ENCODE measurements at places on chromosomes 5 and 9. TPM values are rescaled to one million over a fixed set of nuclear protein-coding genes. Genes with fewer than 3 reads are reported as not detected.

Gene PLCXD3
- 1.3 TPM for total RNA-seq

Gene WDR31
- total RNA-seq, result 5.4 TPM

Gene OR1J2
- total RNA-seq, result not detected

GRCh38 chr9:126036881-126037291, 289.7 kb downstream of the PBX3 start:
- ATAC-seq, result peak; percentile 85

GRCh38 chr5:19855031-19855430, 133.0 kb downstream of the CDH18 start:
- no peak for ATAC-seq

DNA sequence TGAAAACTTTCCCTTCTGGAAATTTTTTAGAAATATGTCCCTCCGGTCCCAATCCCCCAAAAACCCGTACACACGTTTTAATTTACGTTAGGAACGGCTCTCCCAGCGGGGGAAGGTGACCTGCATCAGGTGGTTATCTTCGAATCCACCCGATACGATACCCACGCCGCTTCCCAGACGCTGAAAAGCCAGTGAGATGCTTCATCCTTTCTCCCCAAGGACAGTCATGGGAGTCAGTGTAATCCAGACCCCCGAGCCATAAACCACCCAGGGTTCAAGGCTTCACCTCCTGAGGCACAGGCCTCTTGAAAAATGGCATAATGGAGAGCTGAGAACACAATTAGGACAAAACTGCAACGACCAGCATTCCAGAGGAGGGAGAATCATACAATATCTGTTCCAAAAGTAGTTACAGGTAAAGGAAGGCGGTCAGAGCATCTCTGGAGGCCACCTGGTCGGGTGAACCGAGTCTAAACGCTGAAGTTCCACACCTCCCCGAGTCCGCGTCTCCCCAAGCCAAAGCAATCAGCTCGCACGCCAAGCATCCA, 857 bp downstream of the FAM169A start:
- peak; percentile 31 for ATAC-seq

- ATAC-seq, result no peak
These were observed 55.2 kb upstream of the DAPK1 start for GRCh38 chr9:87442451-87442850.

DNA sequence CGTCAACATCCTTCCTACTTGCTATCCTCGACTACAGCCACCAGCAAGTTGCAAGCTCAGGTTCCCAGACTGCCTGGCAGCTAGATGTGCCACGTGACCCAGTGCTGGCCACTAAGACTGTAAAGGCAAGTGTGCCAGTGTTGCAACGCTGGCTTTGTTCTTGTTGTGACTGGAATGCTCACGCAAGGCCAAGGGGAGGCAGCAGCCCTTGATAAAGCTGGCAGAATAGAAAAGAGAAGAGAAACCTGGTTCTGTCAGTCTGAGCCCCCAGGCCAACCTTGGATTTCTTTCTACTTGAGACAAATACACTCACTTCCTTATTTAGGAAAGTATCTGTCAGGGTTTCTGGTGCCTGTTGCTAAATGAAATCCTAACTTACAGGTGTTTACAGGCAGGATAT, 113.0 kb downstream of the KLHL3 start:
- peak; percentile 52 for ATAC-seq

Measured in motor neuron (in vitro differentiated cells).